ENCODE measurements at places on chromosomes 16 and 17.

- DNase-seq = peak; percentile 97
These were observed at the start of gene CLTC for GRCh38 chr17:59619298-59620063. Gene CLTC (plus strand): TSS chr17:59619895. CDS start chr17:59620132, 237 bp downstream.

- DNase-seq = no peak
These were observed 7.2 kb upstream of the KIFC3 start for GRCh38 chr16:57809276-57810196.

GRCh38 chr16:2079311-2079800, 31.6 kb downstream of the TSC2 start:
- no peak for DNase-seq

GRCh38 chr17:83115832-83116231, 36.4 kb downstream of the METRNL start:
- DNase-seq = no peak

DNA sequence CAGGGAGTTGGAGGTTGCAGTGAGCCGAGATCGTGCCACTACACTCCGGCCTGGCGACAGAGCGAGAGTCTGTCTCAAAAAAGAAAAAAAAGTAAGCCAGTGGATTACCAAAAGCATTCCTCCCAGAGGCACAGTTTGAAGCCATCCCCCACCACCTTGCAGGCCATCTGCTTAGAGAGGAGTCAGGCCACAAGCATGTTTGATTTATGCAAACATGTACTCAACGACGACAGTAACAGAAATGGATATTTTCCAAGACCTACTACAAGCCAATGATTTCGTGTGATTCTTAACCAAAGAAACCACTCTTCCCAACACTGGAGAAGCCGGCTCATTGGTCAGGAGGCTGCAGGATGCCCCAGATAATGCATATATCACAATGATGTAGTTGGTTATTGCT, 34.8 kb downstream of the MYH13 start:
- no peak for DNase-seq

- no peak for DNase-seq
These were observed 133.9 kb downstream of the PARN start for GRCh38 chr16:14496047-14496770.

- no peak for DNase-seq
These were observed 14.7 kb upstream of the PLLP start for GRCh38 chr16:57299009-57299718.

- DNase-seq = no peak
These were observed 7.1 kb upstream of the ARL5C start for GRCh38 chr17:39173080-39173479.

DNA sequence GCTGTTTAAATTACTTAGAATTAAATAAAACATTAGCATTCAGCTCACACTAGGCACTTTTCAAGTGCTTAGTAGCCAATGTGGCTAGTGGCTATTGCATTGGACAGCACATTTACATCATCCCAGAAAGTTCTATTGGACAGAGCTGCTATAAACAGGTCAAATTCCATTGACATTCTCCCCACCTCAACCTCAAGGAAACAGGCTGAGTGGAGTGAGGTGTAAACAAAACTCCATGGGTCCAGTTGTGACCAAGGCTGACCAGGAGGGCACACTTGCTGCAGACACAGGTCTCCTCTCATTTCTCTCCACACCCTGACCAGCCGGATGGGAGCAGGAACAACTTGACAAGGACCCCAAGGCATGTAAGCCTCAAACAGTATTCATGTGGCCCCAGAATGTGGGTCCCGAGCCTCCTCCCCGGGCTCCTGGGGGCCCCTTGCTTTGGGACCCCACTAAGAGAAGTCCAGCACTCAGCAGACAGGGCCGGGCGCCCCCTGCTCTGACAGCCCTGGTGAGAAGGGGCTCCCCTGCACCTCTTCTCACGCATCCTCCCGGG, 488 bp downstream of the C17orf113 start:
- no peak for DNase-seq

Measured in cerebellar cortex (tissue), 1 donor.